ENCODE measurements at places on chromosomes 4 and X. TPM values are rescaled to one million over a fixed set of nuclear protein-coding genes. Genes with fewer than 3 reads are reported as not detected.

- DNase-seq: no peak
Measured at GRCh38 chr4:122903766-122904288, 18.6 kb downstream of the NUDT6 start.

DNA sequence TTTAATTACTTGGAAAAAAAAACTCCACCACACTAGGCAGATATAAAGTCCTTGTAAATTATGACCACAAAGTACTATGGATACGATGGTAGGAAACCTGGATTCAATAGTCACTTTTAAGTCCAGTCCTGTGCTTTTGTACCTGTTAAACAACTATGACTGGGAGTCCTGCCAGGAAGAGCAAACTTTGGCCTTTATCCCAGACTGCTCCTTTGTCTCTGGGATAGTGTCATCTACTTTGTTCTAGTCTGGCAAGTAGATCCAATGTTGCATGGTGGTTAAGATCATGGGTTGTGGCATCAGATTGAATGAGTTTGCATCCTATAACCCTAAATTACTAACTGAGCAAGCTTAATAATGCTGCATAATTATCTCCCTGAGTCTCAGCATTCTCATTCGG is 175.3 kb upstream of the FGF13 start:
- no peak for DNase-seq

GRCh38 chr4:186827534-186827897 is 103.9 kb upstream of the FAT1 start:
- DNase-seq: no peak

DNA sequence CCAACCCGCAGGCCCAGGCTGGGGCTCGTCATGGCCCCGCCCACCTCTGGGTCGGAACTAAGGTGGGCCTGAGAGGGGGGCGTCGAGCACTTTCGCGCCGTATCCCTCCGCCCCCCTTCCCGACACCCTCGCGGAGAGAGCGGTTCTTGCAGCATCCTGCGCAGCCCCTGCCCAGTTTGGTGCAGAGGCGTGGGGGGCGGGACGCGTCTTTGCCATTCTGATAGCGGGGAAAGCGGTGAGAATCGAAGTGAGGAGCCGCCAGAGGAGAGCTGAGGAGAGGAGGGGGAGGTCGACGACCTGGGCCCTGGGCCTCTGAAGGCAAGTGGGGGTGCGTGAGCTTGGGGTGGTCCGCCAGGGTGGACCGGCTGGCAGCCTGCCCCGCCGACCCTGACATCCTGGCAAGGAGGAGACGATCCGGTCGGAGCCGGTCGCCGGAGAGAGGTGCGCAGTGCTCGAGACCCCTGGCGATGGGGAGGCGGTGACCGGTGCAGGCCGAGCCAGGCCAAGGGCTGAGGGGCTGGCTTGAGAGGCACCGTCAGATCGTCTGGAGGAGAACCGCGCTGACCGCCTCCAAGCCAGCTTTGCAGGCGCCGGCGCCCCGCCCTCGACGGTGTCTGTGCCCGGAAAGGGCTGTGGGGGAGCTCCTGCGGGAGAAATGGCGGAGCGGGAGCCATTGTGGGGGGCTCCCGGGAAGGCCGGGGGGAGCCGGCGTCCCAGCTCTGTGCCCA is 25.5 kb downstream of the GPRASP3 start:
- no peak for DNase-seq

DNA sequence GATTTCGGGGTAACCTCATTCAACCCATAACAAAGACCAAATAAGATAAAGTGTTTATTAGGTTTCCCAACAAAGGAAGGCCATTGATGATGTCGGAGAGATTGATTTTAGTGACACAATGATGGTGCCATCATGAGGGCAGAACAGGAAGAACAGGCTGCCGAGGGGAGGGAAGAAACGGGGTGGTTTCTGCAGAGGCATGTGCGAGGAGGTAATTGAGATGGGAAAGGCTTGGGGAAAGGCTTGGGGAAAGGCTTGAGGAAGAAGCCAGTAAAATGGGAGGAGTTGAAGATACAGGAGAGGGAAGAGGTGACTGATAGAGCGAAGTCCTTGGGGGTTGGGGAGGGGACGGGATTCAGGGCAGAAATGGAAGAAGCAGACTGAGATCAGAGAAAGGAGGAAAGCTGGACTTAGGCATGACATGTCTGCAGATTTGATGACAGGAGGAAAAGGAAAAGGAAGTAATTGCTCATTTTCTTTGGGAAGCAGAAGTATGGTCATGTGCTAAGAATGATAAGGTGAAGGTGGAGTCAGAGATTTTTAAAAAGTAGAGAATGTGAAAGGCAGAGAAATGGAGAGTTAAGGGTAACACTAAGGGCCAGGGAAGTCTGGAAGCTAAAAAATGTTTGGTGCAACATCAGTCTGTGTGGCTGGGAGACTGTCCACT is 6.0 kb downstream of the HPSE start:
- peak; percentile 37 for DNase-seq

DNA sequence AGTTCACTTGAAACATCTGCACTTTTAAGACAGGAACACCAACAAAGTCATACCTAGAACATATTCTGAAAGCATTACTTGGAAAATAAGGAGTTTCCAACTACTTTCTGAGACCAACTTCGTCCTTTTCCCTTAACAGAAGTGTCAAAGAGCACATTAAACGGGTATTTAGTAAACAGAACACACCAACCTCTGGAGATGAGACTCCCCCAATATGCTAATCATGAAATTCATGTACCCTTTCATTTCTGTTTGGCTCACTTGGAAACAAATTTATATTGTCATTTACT is 69.2 kb downstream of the NOCT start:
- no peak for DNase-seq

The XAGE1A gene
- not detected for polyA plus RNA-seq

The SCD5 gene
- polyA plus RNA-seq: 35.2 TPM

Data from endothelial cell of umbilical vein (primary cell).